ENCODE measurements at places on chromosomes 6 and 20.

- DNase-seq: no peak
These were observed 18.6 kb downstream of the HFE start for GRCh38 chr6:26105842-26106241.

GRCh38 chr6:52333840-52334200 is 28.1 kb upstream of the PAQR8 start:
- DNase-seq: no peak

- DNase-seq: no peak
These were observed 70.0 kb upstream of the AHI1 start for GRCh38 chr6:135567375-135568083.

GRCh38 chr20:62823688-62824475 is 7.0 kb downstream of the COL9A3 start:
- no peak for DNase-seq

GRCh38 chr6:14871221-14871620 is 374.6 kb upstream of the JARID2 start:
- no peak for DNase-seq

- DNase-seq: no peak
These were observed 40.6 kb downstream of the HLA-DPB1 start for GRCh38 chr6:33116417-33116816.

GRCh38 chr6:140581601-140582000 is 1207.2 kb upstream of the CITED2 start:
- no peak for DNase-seq

- DNase-seq: no peak
These were observed 76.5 kb downstream of the TULP4 start for GRCh38 chr6:158388727-158389126.

- no peak for DNase-seq
These were observed 91.8 kb upstream of the PREP start for GRCh38 chr6:105494688-105495087.

- DNase-seq: no peak
These were observed 278.3 kb downstream of the TSHZ2 start for GRCh38 chr20:53250456-53250855.

DNA sequence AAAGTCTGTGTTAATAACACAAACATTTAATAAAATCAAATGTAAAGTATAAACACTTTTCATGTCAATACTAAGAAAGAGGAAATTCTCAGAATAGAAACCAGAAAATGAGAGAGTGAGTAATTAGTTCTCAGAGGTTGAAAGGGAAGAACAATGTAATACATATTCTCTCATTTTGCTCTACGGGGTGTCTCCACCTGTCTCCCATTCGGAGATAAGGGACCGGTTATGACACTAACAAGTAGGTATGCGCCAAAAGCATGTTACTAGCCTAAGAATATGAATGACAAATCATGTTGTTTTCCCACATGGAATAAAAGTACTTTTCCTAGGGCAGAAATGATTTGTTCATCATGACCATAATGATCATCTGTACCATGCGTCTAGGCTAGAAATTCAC is 35.6 kb upstream of the PRELID3B start:
- DNase-seq: no peak

DNA sequence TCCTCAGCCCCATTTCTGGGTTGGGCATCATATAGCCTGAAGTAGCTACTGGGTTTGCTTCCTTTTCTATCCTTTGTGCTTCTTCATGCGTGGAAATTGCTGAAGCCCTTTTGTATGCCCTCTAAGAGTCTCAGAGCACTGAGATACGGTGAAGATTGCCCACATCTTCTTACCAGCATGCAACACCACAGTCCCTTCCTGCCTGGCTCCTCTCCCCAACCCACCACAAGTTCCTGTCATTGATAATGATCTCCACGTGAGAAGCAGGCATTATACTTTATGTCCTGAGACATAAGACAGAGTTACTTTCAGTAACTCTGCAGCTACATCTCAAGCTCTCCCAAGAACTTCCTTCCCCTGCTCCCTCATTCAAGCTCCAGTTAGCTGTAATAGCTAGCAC is 15.8 kb upstream of the PLCB4 start:
- DNase-seq: no peak

GRCh38 chr6:89690944-89691324 is 52.4 kb upstream of the LYRM2 start:
- DNase-seq: peak; percentile 72

DNA sequence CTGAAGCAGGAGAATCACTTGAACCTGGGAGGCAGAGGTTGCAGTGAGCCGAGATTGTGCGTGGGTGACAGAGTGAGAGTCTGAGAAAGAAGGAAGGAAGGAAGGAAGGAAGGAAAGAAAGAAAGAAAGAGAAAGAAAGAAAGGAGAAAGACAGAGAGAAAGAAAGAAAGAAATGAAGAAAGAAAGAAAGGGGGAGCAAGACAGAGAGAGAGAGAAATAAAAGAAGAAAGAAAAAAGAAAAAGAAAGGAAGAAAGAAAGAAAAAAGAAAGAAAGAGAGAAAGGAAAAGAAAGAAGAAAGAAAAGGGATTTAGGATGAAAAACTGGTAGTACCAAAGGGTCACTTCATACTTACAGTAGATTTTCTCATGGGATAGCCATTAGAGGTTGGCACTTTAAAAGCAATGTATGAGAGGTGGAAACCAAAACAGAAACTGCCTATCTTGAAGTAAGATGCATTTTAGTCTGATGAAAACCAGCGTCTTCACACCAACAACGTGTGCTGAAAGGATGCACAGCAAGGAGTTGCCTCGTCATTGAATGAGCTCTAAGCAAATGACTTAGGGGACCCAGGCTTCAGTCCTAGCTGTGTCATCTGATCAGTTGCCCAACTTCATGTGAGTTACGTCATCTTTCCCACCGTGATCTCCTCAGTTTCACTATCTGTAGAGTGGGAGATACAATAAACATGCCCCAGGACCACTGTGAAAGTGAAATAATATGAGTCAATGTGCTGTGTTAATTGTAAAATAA is 133.9 kb upstream of the NEDD9 start:
- DNase-seq: no peak

GRCh38 chr20:17343091-17343490 is 116.3 kb downstream of the PCSK2 start:
- no peak for DNase-seq

DNA sequence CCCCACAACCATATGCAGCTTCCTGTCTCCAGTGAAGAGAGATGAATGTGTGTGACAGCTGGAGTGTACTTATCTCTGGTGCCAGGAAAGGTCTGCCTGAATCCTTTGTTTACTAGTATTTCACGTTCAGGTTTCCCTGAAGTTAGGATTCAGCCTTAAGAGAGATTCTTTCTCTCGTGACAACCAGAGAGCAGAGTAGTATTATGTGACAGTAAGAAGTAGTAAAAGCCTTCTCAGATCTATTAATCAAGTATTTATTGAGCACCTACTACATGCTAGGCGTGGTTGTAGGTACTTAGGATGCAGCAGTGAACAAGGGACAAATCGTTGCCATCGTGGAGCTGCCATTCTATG is 949 bp downstream of the KIFC1 start:
- no peak for DNase-seq

- no peak for DNase-seq
These were observed 434.1 kb downstream of the RFPL4B start for GRCh38 chr6:112781241-112781640.

DNA sequence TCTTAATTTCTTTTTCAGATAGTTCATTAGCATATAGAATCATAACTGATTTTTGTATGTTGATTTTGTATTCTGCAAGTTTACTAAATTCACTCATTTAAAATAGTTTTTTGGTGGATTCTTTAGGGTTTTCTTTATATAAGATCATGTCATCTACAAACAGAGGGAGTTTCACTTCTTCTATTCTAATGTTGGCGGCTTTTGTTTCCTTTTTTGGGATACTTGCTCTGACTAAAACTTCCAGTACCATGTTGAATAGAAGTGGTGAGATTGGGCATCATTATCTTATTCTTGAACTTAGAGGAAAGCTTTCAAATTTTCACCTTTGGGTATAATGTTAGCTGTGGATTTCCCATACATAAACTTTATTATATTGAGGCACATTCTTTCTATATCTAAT is 296.9 kb downstream of the BCKDHB start:
- DNase-seq: no peak

- no peak for DNase-seq
These were observed 9.4 kb upstream of the STX11 start for GRCh38 chr6:144140867-144141266.

DNA sequence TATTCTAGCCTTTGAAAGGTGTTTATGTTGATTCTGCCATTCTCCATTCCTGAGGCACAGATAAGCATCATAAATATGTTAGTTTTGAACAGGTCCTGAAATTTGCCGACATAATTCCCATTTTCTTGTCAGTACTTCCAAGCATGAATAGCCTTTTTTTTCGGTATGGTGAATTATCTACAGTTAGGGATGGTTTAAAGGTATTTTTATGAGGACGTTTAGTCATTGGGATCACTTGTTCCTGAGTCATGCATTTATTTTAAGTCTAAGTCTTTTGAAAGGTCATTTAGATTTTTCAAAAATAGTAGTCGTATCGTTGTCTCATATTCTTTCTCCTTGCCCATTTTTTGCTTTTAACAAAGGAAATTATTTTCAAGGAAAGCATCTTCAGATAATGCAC is 98.7 kb downstream of the PHACTR3 start:
- no peak for DNase-seq

DNA sequence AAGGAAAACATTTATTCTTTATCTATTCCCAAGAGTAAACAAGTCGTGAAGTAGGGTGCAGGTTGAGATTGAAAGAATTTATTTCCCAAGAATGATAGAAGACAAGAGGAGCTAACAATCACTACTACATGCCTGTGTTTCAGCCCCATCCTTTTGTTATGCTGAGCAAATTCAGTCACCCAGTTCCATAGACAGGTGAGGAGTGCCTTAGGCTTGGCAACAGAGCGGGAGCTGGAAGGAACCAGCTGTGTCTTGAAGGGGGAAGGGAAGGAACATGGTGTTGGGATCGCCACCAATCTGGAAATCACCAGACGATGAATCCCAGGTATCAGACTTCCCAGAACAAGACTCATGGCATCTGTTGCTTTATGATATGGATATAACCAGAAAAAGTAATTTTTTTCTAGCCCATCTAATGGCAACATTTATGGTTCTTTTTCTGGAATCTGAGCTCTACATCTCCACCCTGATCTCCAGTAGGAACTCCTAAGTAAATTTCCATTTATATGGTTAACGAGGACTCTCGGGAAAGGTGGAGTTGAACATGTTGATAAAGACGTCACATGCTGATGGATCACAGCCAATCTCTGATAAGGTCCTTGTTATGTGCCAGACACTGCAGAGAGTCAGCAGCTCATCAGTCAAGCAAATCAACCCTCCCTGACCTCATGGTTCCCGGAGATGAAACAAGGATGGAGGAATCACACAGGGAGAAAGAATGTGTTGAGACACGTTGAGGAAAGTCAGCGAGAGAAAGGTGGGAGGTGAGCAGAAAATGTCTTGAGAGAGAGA is 344.9 kb downstream of the SMOC2 start:
- no peak for DNase-seq

GRCh38 chr20:40467067-40467466 is 222.0 kb downstream of the MAFB start:
- DNase-seq: no peak

- no peak for DNase-seq
These were observed 1.4 kb downstream of the NCOA6 start for GRCh38 chr20:34824026-34824425.

GRCh38 chr6:106413016-106413415 is 52.5 kb downstream of the CRYBG1 start:
- DNase-seq: no peak

GRCh38 chr6:163577404-163577803 is 162.9 kb downstream of the QKI start:
- DNase-seq: no peak

GRCh38 chr6:106163446-106163965 is 77.4 kb downstream of the PRDM1 start:
- no peak for DNase-seq

DNA sequence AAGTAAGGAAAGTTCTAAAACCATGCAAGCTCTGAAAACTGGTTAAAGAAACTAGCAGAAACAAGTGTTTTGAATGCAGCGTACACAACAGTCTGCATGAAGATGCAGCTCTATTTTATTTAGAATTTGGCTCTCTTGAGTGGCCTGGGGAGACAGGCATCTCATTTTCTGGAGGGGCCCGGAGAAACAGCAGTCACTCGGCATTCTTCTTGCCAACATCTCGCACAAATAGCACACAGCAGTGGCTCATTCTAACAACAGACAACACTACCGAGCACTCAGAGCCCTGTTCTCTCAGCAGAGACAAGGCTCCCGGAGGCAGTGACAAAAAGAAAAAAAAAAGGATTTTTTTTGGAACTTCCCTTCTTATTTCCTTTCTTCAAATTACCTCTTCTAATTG is 108.5 kb upstream of the STMND1 start:
- no peak for DNase-seq

DNA sequence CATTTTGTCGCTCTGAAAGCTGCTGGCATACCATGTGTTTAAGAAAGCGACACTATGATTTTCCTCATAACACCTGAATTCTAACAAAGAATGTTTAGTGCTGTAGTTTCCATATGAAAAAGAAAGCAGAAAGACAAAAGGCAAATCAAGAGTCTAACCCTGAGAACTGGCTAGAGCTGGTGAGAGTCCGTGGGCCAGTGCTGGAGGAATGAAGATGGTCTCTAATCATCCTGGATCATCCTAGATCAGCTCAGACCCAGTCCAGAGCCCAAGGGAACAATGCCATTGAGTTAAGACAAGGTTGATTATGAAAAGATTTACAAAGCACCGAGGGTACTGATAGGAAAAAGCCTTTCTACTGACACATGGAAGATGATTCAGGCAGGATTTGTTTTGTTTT is 73.0 kb upstream of the MYLIP start:
- DNase-seq: no peak

GRCh38 chr6:170057034-170057734 is 233.7 kb downstream of the DLL1 start:
- no peak for DNase-seq

DNA sequence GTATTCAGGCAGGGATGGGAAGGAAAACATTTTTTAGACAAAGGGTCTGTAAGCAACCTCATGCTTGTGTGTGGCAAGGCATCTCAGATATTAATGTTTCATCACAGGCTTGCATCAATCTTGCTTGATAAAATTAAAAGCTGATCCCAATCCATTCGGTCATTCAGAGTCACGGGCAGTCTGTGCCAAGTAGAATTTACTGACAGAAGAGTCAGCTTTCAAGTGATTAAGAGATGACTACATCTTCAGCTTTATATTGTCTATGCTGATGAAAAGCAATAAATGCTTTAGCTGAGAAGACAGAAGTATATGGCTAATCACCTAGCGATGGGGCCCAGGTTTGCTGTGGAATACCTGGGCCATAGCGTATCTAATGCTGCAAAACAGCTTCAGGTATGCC is 3.5 kb downstream of the PLEKHG1 start:
- DNase-seq: no peak

All from iPS DF 6.9 (cell line).